ENCODE measurements at places on chromosomes 4 and X.

DNA sequence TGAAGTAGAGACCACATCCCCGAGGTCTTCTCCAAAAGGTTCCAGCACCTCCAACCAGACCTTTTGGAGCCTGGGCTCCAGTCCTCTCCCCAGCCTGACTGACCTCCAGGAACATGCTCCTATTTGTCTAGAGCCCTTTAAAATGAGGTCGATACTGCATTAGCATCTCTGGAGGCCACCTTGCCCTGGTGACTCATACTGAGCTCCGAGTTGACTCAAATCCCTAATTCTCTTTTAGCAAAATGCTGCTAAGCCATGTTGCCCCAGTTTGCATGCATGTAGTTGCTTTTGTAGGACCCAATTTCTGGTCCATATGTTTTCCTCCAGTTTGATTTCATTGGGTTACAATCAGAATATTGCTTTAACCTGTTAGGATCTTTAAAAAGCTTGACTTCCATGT, 43.5 kb upstream of the CITED1 start:
- no peak for DNase-seq

- no peak for DNase-seq
Measured at GRCh38 chrX:38768079-38768478, 33.2 kb upstream of the MID1IP1 start.

- DNase-seq, result no peak
Measured at GRCh38 chrX:37840931-37841330, 6.4 kb downstream of the DYNLT3 start.

DNA sequence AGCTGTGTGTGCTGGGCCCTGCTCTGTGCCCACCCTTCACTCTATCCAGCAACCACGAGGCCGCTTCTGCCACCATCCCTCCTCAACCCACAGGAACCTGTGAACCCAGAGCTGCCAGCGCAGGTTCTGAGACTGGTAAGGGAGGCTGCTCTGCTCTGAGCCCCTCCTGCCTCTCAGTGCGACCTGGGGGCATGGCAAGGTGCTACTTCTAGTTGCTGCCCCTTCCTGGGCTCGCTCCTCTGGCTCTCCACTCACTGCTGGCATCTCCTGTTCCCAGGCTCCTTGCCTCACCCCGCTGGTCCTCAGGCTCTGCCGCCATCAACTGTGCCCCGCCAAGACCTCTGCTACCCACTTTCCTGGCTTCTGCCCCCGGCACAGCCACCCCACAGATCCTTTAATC, 39.3 kb downstream of the RNF212 start:
- no peak for DNase-seq

GRCh38 chr4:82780170-82780751, 18.3 kb downstream of the SCD5 start:
- no peak for DNase-seq

DNA sequence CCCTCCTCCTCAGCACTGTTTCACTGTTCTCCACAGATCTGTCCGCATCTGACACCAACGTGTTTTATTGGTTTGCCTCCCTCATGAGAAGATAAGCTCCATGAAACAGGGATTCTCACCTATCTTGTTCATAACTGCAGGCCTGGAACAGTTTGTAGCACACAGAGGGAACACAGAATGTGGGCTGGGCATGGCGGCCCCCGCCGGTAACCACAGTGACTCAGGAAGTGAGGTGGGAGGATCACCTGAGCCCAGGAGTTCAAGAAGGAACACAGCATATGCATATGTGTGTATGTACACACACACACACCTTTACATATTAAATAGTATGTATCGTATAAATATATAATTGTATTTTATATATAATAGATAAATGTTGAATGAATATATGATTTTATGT, 168.6 kb downstream of the AFAP1 start:
- DNase-seq, result no peak

GRCh38 chr4:31474221-31474620, 754.1 kb downstream of the PCDH7 start:
- no peak for DNase-seq

- no peak for DNase-seq
Measured at GRCh38 chr4:96194993-96195392, 355.1 kb downstream of the PDHA2 start.

DNA sequence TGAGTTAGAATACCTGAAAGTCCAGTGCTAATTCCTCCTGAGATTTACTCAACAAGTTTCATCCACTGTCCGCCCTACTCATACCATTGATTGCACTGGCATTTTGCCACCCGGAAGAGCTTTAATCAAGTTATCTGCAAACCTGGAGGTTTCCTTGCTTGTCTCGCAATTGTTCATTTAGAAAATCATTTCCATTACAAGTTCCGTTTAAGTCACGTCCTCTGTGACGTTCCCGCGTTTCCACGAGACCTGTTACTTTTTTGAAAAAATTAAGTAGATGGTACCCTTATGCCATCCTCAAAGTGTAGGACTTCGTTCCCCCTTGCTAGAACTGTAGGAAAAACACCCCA, 761 bp upstream of the FRYL start:
- peak; percentile 28 for DNase-seq

- no peak for DNase-seq
Measured at GRCh38 chrX:139832718-139833309, 100.0 kb downstream of the ATP11C start.

- DNase-seq, result peak; percentile 36
Measured at GRCh38 chr4:41611881-41612871, 74.2 kb downstream of the LIMCH1 start.

DNA sequence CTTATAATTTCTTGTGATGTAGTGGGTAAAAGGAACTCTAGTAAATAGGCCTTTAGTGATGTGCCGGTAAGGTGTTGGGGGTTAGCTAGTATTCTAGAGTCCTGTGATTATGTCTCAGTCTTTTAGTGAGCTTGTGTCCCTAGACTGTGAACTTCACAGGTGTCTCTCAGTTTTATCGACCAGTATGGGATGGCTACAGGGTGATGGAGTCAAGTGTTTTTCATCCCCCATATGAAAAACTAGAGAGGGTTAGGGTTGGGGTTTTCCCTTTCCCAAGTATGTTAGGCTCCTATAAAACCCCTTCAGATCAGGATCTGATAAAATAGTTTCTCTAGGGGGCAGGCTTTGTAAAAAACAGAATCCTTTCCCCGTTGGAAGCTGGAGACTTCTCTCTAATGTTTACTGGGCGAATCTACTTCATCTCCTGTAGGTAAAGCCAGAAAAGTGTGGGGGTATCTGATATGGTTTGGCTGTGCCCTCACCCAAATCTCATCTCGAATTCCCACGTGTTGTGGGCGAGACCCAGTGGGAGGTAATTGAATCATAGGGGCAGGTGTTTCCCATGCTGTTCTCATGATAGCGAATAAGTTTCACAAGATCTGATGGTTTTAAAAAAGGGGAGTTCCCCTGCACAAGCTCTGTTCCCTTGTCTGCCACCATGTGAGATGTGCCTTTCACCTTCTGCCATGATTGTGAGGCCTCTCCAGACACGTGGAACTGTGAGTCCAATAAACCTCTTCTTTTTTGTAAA, 120.8 kb downstream of the DTHD1 start:
- DNase-seq, result no peak

DNA sequence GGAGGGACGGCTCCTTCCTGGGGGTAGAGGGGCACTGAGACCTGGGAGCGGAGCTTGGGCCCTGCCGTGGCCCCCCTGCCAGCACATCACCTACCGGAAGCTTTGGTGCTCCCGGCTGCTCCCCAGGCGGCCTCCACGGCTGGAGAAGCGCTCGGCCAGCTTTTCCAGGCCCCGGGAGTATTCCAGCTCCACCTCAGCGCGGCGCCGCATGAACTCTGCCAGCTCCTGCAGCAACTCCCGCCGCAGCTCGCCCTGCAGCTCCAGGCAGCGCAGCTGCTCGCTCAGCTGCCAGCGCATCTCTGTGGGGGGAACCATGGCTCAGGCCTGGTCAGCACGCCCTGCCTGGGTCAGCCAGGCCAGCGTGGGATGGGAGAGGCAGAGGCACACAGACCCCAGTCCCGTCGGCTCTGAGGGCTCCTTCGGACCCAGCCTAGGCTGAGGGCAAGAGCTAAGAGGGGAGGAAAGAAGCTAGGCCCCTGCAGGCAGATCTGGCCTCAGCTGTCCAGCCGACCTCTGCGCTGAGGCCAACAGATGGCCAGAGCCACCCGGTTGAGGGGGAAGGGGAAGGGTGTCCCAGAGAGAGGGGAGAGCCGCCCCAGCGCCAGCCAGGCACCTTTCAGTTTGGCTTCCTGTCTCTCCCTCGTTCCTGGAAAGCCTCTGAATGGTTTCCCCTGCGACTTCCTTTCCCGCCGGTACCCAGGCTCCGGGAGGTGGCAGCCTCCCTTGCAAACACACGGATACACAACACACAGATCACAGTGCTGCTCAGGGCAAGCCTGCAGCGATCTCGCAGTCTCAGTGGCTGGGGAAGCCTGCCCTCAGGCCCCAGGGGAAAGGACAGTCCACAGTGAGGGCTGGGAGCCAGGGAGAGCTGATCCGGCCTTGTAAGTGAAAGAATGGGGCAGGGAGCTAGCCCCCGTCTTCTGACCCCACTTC, 4.3 kb downstream of the ARHGAP4 start:
- DNase-seq, result peak; percentile 61

GRCh38 chr4:182808673-182809416, 108.3 kb downstream of the DCTD start:
- DNase-seq, result no peak

DNA sequence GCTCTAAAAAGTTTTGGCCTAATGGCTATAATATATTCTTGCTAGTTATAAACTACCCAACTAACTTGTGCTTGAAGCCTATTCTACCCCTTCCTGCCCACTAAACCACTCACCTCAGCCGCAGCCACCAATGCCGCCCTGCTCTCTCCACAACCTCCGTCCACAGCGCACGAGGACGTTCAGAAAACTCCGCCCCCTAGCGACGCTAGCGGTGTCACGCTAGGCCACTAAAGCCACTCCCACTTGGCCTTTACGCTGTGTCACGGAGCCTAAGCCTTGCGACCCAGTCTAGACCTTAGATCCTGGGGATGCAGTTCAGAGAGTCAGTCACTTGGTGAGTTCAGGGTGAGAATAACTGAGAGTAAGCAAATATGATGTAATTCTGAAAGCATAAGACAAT, at the start of gene TEX11:
Gene TEX11, minus strand, starts transcription at position 171 of the 400 bp plus-strand sequence. CDS start 922 bp downstream, outside the sequence.
- no peak for DNase-seq

- DNase-seq, result no peak
Measured at GRCh38 chr4:160414496-160414895, 1311.6 kb downstream of the RAPGEF2 start.

GRCh38 chr4:42280327-42281095, 116.8 kb upstream of the SHISA3 start:
- DNase-seq, result peak; percentile 55
